Uterus (tissue), 4 donors: ENCODE measurements at places on chromosomes 2 and 18. TPM values are rescaled to one million over a fixed set of nuclear protein-coding genes. Genes with fewer than 3 reads are reported as not detected.

DNA sequence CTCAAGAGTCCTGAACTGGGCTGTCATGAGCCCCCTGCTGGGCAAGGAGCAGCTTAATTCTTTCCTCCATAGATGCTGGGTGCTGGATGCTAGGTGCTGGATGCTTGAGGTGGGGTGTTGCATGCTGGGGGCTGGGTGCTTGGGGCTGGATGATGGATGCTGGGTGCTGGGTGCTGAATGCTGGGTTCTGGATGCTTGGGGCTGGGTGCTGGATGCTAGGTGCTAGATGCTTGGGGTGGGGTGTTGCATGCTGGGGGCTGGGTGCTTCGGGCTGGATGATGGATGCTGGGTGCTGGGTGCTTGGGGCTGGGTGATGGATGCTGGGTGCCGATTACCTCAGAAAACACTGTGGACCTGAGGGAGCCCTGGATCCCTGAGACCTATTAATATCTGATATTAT lies 837.7 kb downstream of the GALR1 start:
- DNase-seq = no peak

- no peak for DNase-seq
These were observed 60.7 kb upstream of the GATA6 start for GRCh38 chr18:22108674-22109073.

DNA sequence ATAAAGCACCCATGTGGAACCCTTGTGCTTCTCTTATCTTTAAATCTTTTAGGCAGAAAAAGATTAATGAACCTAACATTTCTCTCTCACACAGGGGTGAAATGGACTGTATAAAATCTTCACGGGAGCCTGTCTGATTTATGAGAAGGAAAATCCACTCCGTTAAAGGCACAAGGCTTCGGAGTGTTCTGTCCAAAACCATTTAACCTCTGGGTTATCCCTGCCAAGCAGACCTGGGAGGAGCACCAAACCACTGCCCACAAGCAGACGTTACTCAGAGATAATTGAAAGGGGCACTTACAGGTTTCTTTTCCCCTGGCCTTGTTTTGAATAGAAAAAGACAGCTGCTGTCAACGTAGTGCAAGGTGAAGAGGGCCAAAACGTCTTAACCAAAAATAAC lies 184.4 kb upstream of the DOK6 start:
- DNase-seq = no peak

DNA sequence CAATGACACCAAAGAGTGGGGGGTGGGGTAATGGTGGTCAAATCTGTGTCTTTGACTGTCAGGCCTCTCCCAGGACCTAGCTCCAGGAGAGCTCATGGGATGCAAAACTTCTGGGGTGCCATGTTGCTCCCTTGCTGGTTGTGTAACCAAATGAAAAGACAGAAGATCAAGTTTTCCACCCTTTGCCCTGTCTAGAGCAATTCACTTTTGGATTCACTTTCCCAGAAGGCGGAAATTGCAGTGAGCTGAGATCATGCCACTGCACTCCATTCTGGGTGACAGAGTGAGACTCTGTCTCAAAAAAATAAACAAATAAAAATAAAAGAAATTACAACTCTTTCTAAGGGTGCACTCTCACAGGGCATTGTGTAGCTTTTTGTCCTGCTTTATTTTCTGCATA lies 34.9 kb upstream of the PLA2R1 start:
- DNase-seq = no peak

- no peak for DNase-seq
These were observed 145.4 kb upstream of the SPOPL start for GRCh38 chr2:138356178-138356577.

DNA sequence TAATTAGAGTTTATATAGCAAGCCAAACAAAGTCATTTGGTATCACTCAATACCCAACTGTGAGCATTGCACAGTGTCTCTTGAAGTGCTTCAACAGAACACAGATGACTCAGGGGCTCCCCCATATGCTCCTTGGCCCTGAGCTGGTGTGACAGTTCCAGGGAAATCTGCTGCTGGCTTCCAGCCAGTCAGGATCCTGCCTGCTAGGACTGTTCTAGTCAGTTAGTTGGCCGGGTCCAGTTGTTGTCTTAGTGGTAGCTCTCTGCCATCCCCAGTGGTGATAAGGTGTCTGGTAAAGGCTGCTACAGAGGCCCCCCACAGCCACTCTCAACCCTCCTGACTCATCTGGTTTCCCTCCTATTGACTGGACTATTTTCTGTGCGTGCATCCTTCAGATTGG lies 100.3 kb downstream of the IRS1 start:
- DNase-seq = peak; percentile 70

DNA sequence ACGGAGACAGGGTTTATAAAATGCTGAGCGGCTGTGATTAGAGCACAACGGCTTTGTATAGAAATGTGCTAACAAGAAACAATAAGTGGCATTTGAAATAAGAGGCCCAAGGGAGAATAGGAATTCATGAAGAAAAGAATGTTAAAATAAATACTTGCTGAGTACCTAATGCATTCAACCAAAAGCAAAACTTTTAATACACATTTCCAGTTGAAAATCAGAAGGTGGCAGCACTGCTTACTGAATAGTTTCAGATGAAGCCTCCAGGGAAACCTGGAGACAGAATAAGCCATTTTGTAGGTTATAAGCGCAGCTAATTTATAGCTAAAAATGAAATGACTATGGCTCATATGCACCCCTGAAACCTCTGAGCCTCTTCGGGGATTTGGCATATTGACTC lies 286.6 kb downstream of the DPP10 start:
- no peak for DNase-seq

The C1QL2 gene
- not detected for total RNA-seq
